Hematopoietic multipotent progenitor cell treated with erythropoietin and hydrocortisone succinate and interleukin-3 and kit ligand, for 8 days (in vitro differentiated cells): ENCODE measurements at places on chromosomes 5 and 9.

- DNase-seq = no peak
These were observed 271.4 kb downstream of the TLE1 start for GRCh38 chr9:81417941-81418340.

DNA sequence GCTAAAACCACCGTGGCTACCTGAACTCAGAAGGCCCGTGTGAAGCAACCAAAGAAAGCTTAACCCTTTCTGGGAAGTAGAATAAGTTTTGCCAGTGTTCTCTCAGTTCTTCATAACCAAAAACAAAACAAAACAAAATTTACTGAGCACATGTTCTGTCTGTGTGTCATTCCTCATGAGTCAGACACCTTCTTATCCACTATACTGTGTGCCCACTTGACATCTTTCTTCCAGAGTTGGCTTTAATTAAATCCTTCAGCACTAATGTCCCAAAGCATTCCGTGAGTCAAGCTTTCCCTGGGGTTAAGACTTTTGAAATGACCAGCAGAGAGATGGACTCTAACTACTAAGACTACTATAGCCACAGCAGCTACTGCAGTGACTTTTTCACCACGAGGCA lies 61.3 kb downstream of the GLIS3 start:
- no peak for DNase-seq

GRCh38 chr9:120580051-120580896 lies at the start of gene CDK5RAP2:
Gene CDK5RAP2, minus strand, starts transcription at chr9:120580167. Its CDS starts 189 bp downstream, at chr9:120579978.
- peak; percentile 99 for DNase-seq

GRCh38 chr9:120698766-120699165 lies 15.5 kb downstream of the MEGF9 start:
- DNase-seq = no peak

GRCh38 chr9:128141604-128142003 lies 7.6 kb upstream of the LCN2 start:
- no peak for DNase-seq

- no peak for DNase-seq
These were observed 186.1 kb downstream of the PDZD2 start for GRCh38 chr5:31824869-31825517.

- no peak for DNase-seq
These were observed 21.8 kb downstream of the CDKN2A start for GRCh38 chr9:21972361-21972760.

- no peak for DNase-seq
These were observed 193.8 kb downstream of the NTRK2 start for GRCh38 chr9:84863372-84863771.

DNA sequence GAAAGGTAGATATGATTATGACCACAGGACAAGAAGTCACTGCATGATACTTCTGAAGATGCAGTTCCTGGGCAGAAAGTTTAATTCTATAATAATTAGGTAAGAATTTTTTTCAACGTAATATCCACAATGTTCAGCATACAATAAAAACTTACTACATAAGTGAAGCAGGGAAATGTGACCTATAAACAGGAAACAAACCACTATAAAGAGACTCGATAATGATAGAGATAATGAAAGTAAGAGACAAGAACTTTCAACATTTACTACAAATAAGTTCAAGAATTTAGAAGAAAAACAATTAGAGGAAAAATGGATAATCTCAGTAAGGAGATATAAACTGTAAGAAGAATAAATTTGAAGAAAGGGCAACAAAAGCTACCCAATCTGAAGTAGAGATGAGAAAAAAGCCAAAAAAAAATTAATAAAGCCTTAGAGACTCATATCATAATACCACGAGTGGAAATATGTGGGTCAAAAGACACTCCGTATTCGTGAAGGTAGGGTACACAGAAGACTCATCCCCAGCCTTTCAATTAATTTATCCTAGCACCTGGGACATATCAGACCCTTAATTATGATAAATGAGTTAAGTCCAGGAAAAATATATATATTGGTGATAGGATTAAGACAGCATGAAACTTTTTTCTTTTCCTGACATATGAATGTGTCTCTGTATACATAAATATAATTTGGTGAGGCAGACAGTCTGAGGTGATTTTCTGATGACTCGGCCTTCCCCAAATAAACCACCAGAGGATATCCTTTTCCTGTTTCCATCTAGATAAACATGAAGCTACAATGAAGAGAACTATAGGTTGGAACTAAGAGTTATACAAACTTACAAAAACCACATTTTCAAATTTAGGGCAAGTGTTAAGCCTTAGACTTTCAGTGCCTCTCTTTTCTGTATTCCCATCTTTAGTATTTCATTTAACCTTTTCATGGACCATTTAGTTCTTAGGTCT lies 120.4 kb downstream of the RAPGEF6 start:
- DNase-seq = peak; percentile 31

- DNase-seq = peak; percentile 53
These were observed 340.3 kb downstream of the KDM4C start for GRCh38 chr9:7097785-7098752.

DNA sequence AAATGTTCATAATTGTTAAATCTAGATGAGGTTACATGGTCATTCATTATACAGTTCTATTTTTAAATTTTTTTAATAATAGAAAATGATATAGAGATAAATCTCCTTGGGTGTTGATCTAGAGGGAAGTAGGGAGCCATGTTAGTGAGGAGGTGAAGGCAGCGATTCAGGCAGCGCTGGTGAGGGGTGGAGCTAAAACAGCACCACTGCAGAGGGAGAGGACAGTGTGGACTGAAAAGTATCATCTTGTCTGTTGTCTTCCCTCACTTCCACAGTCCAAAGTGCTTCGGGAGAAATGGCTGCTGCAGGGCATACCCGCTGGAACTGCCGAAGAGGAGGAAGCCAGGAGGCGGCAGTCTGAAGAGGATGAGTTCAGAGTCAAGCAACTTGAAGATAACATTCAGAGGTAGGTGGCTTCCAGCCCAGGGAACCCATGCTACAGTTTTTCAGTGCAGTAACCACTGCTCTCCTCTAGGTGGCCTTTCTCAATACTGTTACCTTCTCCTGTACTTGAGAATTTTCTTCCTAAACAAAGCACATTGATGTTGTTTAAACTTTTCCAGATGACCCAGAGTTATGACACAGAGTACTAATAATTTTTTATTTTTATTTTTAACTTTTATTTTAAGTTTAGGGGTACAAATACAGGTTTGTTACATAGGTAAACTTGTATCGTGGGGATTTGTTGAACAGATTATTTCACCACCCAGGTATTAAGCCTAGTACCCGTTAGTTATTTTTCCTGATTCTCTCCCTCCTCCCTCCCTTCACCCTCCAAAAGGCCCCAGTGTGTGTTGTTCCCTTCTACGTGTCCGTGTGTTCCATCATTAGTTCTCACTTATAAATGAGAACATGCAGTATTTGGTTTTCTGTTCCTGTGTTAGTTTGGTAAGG lies 100.5 kb downstream of the PALM2AKAP2 start:
- peak; percentile 49 for DNase-seq

DNA sequence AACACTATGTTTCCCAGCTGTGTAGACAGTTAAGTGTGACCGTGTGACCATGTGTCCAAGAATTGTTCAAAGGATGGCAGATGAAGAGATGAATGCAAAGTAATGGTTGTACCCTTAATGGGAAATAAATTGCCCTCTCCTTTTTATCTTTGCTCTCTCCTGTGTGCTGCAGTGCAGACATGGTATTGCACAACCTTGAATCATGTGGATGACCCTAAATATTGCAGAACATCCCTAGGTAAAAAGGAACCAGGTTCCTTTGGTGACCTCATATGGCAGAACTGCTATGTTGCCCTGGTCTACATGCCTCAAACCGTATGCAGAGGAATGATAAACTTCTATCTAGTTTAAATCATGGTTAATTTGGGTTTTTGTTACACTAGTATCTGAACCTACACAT lies 81.7 kb upstream of the CTNND2 start:
- DNase-seq = no peak

DNA sequence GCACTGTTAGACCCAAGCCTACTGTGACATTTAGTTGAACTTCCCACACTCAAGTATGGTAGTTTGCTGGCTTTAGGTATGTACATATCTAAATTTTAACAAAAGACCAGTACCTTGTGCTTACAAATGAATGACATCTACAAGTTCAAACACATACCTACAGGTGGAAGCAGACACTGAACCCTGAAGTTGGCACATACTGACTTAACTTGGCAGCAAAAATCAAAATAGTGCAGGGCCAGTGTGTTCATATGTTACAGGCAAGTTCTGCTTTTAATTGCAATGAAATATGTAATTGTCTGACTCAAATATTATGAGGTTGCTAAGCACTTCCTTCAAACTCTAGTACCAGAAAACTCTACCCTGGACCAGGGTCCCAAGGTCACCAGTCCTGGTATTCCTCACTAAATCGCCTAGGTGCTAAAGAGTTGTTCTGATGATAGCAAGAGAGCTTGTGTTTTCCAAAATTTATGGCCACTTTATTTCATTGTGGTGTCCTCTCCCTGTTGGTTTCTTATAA lies 77.4 kb downstream of the MEGF10 start:
- DNase-seq = no peak

DNA sequence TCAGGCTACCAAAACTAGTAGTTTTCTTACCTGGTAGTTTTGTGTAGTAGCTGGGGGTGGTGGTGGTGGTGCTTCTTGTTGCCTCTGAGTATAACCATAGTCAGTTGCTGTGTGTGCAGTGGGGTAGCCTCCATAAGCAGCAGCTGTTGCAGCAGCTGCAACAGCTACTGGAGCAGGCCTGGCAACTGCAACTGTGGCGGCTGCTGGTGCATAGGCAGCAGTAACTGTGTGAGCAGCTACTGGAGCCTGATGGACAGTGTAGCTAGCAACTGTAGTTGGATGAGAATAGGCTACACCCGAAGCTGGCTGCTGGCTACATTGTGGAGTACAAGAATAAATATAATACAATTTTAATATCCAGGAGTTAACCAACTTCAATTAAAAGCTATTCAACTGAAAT lies 24.7 kb downstream of the ZFR start:
- DNase-seq = no peak

- no peak for DNase-seq
These were observed 22.8 kb downstream of the EXOC3 start for GRCh38 chr5:465591-466403.

GRCh38 chr5:2841208-2841607 lies 89.7 kb upstream of the IRX2 start:
- DNase-seq = no peak

DNA sequence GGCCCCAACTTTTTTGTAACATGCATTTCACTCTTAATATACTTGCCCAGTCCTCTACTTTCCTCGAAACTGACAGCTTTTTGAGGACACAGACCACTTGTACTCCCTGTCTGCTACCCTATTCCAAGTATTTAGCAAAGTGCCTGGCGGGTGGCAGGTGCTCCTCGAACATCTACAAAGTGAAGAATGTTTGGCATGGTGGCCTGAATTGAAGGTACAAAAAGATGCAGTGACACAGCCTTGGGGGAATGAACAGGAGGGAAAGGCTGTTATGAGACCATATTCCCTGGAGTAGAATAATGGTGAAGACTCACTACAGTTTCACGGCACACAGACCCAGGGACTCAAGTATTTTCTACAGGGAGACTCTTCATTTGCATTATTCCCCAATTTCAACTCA lies 590.9 kb downstream of the PRELID2 start:
- no peak for DNase-seq

GRCh38 chr9:83029531-83030137 lies 33.3 kb downstream of the RASEF start:
- DNase-seq = no peak

DNA sequence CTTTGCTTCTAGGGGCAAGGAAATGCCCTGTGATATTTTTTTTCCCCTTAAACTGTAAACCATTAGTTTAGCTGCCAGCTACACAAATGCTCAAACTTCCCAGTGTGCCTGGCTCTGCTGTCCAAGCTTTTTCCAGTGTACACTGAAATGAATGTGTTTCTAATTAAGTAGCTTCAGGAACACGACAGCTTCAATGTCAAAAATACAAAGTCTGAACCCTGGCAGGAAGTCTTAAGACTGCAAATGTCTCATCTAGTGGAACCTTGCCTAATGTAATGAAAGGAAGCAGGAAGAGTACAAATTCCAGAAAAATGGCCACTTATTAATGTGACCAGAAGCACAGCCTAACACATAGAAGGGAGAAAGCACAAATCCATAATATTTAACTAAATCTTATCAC lies 255.2 kb downstream of the CRB2 start:
- DNase-seq = no peak

GRCh38 chr9:32395510-32396216 lies 11.2 kb downstream of the ACO1 start:
- no peak for DNase-seq

- DNase-seq = no peak
These were observed 6.0 kb upstream of the AQP3 start for GRCh38 chr9:33453286-33453860.

DNA sequence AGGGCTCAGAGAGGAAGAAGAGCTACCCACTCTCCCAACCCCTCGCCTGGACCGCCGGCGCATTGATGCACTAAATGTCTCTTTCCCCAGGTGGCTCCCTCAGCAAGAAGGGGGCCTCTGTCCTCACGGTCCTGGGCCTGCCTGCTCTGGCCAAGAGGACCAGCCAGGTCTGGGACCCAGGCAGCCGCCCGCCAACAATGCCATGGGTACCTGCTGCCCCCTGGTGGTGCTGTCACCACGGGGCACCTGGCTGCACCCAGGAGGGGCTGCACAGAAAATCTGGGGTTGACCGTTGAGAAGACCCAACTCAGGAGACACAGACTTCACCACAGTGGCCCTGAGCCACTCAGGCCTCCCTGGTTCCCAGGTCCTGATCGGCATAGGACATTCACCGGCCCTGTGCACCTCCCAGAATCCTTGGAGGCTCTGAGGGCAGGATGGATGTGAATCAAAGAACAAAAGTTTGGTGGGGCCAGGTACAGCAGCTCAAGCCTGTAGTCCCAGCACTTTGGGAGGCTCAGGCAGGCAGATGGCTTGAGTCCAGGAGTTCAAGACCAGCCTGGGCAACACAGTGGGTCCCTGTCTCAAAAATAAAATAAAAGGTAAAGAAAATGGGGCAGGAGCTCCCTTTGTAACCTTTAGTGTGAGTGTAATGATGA lies 2.4 kb upstream of the VAV2 start:
- DNase-seq = peak; percentile 64
